ENCODE measurements at places on chromosomes 3 and 15.

- DNase-seq: no peak
Measured at GRCh38 chr3:194936659-194937058, 251.0 kb downstream of the FAM43A start.

GRCh38 chr15:61816856-61817255 lies 243.4 kb downstream of the VPS13C start:
- no peak for DNase-seq

DNA sequence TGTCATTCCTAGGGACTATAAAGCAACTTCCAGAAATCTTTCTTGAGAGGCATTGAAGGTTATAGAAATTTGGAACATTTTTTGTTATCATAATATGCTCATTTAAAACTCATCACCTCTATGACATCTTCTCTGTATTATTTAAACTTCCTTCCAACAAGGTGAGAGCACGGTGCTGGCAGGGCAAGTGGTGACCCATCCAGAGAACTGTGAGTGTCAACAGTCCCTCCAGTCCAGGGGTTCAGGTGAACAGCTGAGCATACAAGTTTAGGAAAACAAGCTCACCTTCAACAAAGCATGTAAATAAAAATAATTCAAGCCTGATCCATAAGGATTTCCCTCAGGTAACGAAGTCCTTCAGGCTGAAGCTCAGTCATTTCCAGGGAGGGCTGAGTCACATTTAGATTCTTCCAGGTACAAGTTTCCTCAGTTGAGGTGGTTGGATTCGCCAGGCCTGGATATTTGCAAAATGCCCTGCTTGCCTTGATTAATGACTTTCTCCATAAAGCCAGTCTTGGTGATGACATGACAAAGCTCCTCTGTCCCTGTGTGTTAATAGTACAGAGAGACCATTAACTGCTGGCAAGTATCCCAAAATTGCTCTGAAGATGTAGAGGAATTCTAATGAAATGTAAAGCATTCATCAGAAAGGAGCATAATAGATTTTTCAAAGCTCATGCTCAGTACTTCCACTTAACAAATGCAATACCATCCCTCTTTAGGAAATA lies 263.6 kb upstream of the GADL1 start:
- no peak for DNase-seq

DNA sequence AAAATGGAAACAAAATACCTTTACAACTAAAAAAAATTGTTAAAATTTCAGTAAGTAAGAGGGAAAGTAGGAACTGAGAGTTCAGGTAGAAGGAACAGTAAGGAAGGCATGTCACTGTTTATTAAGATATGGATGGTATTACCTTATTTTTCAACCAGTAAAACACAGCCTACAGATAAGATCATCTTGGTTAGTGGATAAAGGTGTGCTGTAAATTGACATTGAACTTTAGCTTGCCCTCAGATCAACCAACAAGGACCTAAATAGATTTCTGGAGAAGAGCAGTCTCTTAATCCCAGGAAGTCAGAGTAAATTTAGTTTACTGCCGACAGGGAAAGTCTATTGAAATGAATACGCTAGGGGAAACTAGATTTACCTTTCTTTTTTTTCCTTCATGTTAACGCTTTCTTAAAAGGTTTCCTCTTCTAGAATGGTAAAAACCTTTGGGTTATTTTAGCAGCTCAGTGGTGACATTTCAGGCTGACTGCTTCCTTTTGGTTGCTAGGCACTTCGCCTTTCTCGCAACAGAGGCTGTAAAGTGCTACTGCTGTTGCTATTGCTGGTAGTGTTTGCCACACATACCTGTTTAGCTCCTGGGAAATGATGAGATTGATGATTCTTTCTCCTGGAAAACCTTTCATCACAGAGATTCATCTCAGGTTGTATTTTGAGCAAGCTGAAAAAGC lies 12.9 kb downstream of the DZIP3 start:
- no peak for DNase-seq

DNA sequence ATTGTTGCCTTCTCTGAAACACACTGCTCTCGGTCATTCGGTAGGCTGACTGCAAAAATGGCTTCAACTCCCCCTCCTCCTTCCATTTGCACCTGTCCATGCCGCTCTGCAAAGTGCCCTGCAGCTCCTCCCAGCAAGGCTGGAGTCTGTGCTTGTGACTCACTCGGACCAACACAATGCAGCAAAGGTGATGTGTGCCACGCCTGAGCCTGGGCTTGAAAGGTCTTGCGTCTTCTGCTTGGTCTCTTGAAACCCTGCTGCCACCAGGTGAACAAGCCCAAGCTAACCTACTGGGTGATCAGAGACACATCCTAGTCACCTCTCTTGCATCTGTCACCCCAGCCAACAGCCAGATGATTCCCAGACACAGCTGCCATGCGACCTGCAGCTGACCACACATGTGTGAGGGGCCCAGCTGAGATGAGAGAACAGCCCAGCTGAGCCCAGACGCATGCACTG lies 71.1 kb downstream of the MGLL start:
- DNase-seq: no peak

DNA sequence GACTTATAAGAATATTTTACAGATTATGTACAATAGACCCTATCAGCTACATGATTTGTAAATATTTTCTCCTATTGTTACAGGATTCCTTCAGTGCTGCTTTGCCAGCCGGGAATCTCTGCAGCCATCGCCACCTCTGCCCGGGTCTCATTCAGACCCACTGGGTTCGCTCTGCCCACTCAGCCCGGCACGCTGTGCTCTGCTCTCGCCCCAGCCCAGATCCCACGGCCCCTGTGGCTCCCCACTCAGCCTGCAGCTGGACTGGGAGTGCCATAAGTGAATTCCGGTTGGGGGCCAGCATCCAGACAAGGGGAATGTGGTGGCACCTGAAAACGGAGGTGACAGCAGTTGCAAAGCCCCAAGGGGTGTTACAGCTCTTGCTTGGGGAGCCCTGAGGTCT lies 71.8 kb downstream of the NPAP1 start:
- DNase-seq: no peak

DNA sequence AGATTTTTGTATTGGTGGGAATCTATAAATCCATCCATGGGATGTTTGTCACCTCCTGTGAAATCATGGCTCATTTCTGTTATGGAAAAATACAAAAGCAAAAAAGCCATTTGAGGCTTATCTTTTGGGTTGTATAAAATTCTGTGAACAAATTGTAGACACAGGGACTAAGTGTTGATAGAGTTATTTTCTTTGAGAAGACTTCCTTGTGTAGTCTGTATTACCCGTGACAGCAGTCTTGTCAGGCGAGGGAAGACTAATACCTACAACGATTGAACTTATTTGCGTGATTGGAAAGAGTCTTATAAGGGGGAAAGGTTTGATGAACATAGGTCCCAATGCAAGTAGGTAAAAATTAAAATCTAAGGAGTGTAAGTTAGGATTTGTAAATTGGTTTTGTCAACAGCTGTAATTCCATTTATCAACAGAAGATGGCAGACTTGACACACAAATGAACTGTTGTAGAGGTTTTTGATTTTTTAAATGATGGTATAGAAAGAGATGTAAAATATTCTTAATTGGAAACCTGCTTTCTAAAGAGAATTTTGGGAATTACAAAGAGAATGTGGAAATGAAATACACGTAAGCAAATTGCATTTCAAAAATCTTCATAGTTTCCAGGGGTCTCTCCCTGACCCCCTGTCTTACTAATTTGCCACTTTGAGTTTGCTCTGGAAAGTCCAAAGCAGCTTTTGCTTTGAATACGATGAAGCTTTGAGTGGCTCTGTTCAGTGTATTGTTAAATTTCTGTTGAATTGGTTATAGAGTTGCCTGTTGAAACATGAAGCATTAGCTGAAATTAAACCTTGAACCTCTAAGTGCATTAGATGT lies 33.2 kb downstream of the SLC25A26 start:
- no peak for DNase-seq

DNA sequence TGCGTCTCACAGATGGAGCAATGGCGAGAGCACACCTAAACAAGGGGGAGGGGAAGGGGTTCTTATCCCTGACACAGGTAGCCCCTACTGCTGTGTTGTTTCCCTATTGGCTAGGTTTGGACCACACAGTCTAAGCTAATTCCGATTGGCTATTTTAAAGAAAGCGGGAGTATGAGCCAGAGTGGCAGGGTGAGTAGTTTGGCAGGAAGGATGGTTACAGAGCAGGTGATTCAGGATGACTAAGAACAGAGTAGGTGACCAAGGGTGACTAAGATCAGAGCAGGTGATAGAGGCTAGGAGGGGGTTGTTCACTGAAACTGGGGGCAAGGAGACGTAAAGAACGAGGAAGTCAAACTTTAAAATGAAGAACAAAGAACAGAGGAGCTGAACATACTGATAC lies 511.8 kb downstream of the EDEM1 start:
- no peak for DNase-seq
